Right ventricle myocardium superior (tissue), 1 donor: ENCODE measurements at places on chromosomes 16 and 17. TPM values are rescaled to one million over a fixed set of nuclear protein-coding genes. Genes with fewer than 3 reads are reported as not detected.

DNA sequence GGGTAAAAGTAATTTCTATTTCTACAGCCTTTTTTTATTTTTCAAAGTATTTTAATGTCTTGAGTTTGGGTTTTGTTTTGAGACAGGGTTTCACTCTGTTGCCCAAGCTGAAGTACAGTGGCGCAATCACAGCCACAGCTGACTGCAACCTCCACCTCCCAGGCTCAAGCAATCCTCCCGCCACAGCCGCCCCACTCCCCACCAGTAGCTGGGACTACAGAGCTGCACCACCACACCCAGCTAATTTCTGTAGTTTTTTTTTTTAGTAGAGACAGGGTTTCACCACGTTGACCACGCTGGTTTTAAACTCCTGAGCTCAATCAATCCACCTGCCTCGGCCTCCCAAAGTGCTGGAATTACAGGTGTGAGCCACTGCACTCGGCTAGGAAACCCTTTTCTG, 44.0 kb downstream of the TUBD1 start:
- DNase-seq: peak; percentile 80

GRCh38 chr17:9902120-9902519, 3.0 kb downstream of the RCVRN start:
- no peak for DNase-seq

GRCh38 chr17:68248199-68248825, 469 bp downstream of the AMZ2 start:
- DNase-seq: no peak

- no peak for DNase-seq
Observed at GRCh38 chr17:32356750-32357149, 6.8 kb downstream of the ZNF207 start.

DNA sequence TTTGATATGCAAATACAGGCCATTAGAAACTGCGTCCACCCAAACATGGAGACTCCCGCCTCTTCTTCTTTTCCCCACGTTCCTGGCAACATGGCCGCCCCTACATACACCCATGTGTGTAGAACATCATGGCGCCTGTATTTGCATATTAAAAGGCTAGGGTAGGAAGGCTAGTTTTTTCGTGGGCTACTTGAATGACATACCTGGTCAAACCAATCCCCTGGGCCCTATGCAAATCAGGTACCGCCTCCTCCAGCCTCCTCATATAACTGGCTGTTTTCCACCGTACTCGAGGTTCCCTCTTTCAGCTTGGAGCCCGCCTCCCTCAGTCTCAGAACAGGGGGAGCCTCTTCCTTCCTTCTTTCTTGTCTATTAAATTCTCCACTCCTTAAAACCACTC, 840 bp upstream of the CD300LB start:
- peak; percentile 70 for DNase-seq

DNA sequence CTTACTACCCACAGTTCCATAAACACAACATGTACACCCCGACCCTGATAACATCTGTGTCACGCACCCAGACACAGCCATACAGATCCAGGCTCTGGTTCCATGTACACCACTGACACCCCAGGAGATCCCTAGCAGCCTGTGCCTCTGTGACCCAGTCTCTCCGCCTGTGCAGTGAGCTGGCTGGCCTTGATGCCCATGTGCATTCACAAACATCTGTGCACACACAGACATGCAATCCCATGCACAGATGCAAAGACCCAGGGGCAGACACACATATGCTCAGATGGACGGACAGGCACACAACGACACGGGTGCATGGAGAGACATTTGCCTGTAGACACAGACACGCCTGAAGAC, 4.1 kb downstream of the CCDC102A start:
- no peak for DNase-seq

CHMP1A gene
- 32.6 TPM for total RNA-seq

SLC35G6 gene
- not detected for total RNA-seq

CD300A gene
- 1.7 TPM for total RNA-seq
